ENCODE measurements at places on chromosomes 3 and 15.
A peak's percentile ranks its signal among the peaks of the same experiment; 100 is the strongest.

DNA sequence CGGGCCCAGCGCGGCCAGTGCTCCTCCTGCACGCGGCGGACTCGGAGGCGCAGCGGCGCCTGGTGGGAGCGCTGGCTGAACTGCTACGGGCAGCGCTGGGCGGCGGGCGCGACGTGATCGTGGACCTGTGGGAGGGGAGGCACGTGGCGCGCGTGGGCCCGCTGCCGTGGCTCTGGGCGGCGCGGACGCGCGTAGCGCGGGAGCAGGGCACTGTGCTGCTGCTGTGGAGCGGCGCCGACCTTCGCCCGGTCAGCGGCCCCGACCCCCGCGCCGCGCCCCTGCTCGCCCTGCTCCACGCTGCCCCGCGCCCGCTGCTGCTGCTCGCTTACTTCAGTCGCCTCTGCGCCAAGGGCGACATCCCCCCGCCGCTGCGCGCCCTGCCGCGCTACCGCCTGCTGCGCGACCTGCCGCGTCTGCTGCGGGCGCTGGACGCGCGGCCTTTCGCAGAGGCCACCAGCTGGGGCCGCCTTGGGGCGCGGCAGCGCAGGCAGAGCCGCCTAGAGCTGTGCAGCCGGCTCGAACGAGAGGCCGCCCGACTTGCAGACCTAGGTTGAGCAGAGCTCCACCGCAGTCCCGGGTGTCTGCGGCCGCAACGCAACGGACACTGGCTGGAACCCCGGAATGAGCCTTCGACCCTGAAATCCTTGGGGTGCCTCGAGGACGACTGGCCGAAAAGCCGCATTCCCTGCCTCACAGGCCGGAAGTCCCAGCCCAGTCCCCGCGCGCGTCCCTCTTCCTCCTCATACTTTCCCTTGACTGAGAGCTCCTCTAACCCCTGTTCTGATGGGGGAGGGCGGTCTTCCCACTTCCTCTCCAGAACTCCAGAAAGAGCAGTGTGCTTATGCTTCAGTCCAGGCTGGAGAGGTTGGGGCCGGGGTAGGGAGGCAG lies 1.4 kb upstream of the IL17RC start:
- peak; percentile 59 for DNase-seq

DNA sequence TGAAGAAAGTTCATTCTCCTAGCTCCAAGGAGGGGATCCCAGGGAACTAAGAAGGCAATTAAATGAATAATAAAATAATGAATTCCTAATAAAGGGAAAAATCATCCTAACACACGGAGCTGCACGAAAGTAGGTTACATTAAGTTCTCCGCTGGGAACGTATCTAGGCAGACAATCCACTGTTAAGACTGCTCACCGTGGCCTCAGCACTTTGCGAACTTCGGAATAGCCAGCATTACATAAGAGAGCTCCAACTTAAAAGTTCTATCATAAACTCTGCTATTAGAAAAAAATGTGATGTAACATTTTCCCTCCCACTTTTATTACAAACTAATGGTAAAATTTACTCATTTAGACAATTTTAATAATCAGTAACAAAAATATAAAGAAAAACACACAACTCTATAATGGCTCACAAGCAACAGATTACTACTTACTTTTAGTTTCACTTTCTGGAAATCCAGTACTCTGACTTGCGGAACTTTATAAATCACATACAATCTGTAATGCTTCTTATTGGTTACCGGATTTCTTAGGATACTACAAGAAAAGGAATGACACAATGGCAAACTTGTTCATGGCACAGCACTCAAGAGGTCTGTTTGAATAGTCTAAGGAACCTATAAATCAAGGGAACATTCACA lies 8.5 kb downstream of the SNRPA1 start:
- no peak for DNase-seq

DNA sequence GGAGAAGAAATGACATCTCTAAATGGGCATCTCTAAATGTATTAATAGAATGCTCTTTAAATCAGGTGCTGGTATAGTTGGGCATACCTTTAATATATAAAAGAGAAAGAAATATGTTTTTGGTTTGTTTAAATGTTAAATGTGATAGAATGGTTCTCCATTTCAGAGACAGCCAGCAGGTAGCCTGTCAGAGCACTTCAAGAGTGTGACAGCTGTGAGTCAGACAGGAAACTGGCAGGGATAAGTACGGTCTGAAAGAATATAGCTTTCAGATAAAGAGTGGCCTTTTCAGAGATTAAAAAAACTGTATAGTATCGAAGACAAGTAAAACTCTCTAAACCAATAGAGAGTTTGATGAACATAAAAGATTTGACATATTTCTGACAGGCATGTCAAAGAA lies 654.1 kb downstream of the IGSF11 start:
- DNase-seq, result no peak

DNA sequence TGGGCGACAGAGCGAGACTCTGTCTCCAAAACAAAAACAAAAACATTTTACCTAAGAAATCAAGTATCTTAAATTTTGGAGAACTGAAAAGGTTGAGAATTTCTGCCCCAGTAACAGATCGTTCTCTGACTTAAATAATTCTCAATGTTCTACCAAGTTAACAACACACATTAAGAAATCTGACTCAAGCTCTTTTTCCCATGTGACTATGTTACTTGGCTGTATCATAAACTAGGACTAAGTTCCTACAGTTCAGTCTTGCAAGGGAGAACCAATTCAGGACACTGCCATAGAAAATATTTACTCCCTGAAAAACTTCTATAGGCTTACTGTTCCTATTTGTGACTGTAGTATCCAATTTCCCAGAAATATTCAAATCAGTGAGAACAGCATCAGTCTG lies 20.9 kb upstream of the USF3 start:
- no peak for DNase-seq

GRCh38 chr3:39255503-39256325 lies 24.1 kb downstream of the CX3CR1 start:
- DNase-seq, result no peak

DNA sequence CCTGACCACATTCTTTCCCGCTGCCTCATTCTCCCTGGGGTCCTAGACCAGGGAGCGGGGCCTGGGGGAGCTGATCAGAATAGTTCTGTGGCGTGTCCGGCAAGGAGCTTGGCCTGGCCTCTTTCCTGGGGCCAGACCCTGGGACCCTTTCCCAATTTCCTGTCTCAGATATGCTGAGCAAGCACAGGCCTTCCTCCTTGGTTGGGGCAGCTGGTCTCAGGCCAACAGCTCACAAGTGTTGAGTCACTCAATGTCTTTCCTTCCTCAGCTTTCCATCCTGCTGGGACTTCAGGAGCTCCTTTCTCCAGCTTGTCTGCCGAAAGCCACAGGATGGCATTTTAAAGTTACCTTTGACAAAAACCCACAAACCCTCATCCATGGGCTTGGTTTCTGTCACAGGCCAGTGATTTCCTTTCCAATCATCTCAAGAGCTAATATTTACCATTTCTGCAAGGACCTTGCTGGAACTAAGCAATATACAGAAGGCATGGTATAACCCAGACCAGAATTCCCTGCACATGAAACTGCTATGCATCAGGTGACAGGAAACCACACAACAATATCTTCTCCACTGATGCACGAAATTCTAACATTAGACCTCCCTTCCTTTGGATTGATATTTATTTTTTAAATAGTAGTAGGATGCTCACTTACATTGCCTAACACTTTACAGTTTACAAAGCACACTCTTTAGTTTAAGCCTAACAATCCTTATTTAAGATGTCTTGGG lies 19.5 kb upstream of the TIMP4 start:
- DNase-seq, result peak; percentile 63

- DNase-seq, result peak; percentile 61
Observed at GRCh38 chr3:55013145-55013925, 85.5 kb upstream of the LRTM1 start.

DNA sequence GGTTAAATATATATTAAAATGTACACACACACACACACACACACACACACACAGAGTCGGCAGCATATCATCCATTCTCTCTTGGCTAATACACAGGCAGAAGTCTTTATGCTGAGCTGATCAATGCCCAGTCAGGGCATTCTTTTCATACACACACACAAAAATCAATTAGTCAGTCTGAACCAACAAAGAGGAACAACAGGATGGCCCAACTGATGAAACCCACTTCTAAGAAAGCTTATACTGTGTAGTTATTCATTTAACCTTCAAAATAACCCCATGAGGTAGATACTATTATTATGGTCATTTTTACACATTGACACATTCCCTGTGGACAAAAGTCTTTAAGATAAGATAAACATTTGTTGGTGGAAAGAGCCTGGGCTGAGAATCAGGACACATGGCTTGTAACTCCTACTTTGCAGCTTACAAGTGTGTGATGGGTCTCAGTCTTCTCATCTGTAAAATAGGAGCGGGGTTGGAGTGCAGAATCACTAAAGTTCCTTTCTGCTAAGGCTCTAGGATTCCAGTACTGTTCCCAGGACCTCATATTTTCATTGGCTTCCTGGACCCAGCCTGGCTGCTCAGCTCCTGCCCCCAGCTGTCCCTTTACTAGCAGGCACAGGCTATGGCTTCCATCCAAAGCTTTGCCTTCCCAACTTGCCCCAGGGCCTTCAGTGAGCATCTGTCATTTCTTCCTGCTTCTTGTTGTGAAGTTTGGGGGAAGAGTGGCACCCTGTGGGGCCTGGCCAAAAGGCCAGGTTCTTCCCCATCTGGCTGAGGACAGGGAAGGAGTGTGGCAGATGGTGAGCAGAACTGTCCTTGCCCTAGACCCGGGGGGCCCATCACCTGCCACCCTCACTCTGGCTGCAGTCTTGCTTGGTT lies 27.2 kb upstream of the GLCE start:
- DNase-seq, result no peak

DNA sequence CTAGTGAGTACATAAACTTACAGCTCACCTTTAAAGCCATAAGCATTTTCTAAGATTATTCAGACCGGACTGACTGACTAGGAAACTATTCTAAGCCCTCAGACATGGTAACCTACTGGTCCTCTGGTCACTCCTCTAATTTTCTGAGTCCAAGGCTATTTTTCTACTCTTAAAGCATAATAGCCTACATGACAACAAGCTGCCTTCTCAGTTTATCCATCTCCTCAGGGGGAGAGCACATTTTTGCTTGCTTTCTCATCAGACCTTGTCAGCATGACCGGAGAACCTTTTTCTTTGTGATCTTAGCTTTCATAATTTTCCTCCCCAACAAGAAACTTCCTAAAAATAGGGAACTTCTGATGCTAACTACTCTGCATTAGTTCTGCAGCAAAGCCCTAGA lies 38.4 kb downstream of the UBP1 start:
- DNase-seq, result peak; percentile 74

- no peak for DNase-seq
Observed at GRCh38 chr15:65902373-65902772, 33.1 kb downstream of the RAB11A start.

GRCh38 chr3:194577986-194578905 lies 55.0 kb downstream of the TMEM44 start:
- peak; percentile 84 for DNase-seq

- DNase-seq, result no peak
Observed at GRCh38 chr15:42348083-42348482, 11.2 kb upstream of the CAPN3 start.

DNA sequence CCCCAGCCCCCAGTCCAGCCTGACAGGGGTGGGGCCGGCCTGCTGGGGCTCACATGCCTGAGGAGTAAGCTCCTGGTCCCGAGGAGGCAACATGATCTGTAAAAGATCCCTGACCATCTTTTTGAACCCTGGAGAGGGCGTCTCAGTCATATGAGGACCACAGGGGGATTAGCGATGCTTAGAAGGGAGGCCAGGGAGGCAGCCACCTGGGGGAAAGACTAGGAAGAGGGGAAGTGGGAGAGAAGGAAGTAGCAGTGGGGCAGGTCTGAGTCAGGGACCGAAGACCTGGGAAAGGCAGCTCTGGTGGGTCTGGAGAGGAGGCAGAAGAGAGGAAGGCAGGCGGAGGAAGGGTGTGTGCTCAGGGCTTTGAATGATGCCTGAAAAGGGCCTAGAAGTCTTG lies 18.9 kb downstream of the PIF1 start:
- no peak for DNase-seq
